ENCODE measurements at places on chromosomes 11 and 22. TPM values are rescaled to one million over a fixed set of nuclear protein-coding genes. Genes with fewer than 3 reads are reported as not detected.

The OR51I1 gene
- total RNA-seq, result not detected

The SLC22A9 gene
- total RNA-seq, result 16.4 TPM

The KCNJ4 gene
- total RNA-seq, result not detected

The H19 gene
- total RNA-seq, result 199 TPM

The RASSF7 gene
- 36.6 TPM for total RNA-seq

The OR4C5 gene
- total RNA-seq, result not detected

The YPEL1 gene
- 2.4 TPM for total RNA-seq

The SPI1 gene
- total RNA-seq, result 10.9 TPM

The SEC14L6 gene
- 0.08 TPM for total RNA-seq

The CSTF3 gene
- total RNA-seq, result 9.9 TPM

The ZP1 gene
- total RNA-seq, result not detected

The OR8G1 gene
- not detected for total RNA-seq

The PGGHG gene
- 37.0 TPM for total RNA-seq

The C11orf87 gene
- total RNA-seq, result not detected

The TSKU gene
- total RNA-seq, result 547 TPM
